Uterus (tissue), 4 donors: ENCODE measurements at places on chromosomes 3 and 15. TPM values are rescaled to one million over a fixed set of nuclear protein-coding genes. Genes with fewer than 3 reads are reported as not detected.
A peak's percentile ranks its signal among the peaks of the same experiment; 100 is the strongest.

DNA sequence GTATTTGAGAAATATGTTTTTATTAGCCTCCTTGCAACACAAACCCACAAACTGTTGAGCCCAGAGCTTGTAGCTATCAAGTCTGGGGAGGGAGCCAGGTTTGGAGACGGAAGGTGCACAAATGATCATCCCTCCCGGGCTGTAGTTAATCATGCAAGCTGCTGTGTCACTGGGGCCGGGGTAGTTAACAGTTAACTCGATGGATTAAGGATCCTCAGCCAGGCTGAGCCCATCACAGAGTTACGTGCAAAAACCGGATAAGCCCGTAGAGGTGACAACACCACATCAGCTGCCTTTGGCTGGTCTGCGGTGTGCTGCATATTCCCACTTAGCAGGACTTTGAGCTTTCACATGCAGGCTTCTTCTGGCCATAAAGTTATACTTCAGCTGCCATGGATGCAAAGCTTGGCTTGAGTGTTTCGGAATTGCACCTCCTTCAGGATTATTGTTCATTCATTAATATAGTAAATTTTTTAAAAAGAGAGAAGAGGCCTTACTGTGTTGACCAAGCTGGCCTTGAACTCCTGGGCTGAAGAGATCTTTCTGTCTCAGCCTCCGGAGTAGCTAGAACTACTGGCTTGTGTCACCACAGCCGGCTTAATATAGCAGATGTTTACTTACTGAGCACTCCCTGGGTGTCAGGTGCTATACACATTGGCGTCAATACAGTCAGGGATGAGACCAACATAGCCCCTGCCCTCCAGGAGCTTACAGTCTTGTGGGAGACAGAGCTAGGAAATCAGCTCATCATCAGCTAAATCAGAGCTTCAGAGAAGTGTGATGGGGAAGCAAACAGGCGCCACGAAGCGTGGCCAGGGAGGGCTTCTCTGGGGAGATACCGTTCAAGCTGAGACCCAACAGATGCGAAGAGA lies 226.8 kb upstream of the BHLHE40 start:
- no peaks in the 10 kb centered on the region for H3K36me3 ChIP-seq
- H3K27me3 ChIP-seq = no peaks in the 10 kb centered on the region
- H3K4me1 ChIP-seq = peaks cover 10% of the 10 kb centered on the region

- H3K36me3 ChIP-seq = no peaks in the 10 kb centered on the region
- no peaks in the 10 kb centered on the region for H3K27me3 ChIP-seq
Observed at GRCh38 chr15:50250760-50251394, 14.6 kb downstream of the HDC start.

GRCh38 chr15:59966262-59966661 lies 37.8 kb upstream of the FOXB1 start:
- H3K4me3 ChIP-seq = no peak overlapping the region
- no peaks in the 10 kb centered on the region for H3K36me3 ChIP-seq
- DNase-seq = no peak
- no peaks in the 10 kb centered on the region for H3K27me3 ChIP-seq

DNA sequence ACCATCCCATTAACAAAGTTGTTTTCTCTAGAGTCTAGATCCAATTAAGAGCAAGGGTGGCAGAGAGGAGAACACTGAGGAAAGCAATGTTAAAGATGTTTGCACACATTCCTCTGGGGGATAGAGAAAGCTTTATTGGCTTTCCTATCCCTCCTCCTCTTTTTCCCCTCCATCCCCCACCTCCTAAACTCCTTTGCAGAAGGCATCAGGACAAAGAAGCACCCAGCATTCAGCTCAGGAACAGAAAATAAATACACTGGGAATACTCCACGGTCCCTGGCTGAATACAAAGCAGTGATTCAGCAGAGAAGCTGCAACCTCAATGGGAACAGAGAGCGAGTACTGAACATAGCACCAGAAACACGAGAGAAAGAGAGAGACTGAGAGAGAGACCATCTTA lies 21.9 kb downstream of the LSAMP start:
- no peak overlapping the region for H3K4me3 ChIP-seq
- no peak overlapping the region for H3K27ac ChIP-seq
- H3K36me3 ChIP-seq = no peaks in the 10 kb centered on the region

DNA sequence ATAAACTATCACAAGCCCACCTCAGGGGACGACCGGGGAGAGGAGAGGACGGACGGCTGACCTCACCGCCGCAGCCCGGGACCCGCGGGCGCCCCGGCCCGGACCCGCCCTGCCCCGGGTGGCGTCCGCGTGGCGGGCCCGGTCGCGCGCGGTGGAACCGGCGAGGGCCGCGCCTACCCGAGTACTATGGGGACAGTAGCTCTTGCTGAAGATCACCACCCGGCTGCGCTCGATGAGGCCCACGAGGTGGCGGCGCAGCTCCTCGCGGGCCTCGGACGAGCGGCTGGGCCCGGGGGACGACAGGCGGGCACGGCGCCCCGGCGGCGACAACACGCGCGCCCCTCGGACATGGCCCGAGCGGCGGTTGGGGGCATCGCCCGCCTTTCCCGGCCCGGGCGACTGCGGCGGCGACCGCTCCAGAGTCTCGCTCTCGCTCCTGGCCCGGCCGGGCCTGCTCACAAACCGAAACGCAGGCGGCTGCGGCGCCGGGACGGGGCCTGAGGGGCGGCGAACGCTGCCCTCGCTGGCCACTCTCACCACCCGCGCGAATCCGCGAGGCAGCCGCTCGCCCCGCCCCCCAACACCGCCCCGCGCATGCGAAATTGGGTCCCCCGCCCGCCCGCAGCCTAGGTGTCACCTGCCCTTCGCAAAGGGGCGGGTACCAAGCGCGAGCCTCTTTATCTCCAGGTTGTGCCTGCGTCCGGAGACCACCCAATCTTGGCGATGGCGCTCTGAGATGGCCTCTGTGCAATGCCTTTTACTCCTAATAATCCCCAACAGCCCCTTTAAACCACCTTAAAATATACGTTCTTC lies at the start of gene TXNRD3:
Gene TXNRD3, minus strand, starts transcription at position 554 of the 813 bp plus-strand sequence.
- peak within 1 kb of the TSS; percentile 83 for H3K4me3 ChIP-seq
- peak; percentile 81 for DNase-seq
- no peaks in the 10 kb centered on the region for H3K27me3 ChIP-seq

DNA sequence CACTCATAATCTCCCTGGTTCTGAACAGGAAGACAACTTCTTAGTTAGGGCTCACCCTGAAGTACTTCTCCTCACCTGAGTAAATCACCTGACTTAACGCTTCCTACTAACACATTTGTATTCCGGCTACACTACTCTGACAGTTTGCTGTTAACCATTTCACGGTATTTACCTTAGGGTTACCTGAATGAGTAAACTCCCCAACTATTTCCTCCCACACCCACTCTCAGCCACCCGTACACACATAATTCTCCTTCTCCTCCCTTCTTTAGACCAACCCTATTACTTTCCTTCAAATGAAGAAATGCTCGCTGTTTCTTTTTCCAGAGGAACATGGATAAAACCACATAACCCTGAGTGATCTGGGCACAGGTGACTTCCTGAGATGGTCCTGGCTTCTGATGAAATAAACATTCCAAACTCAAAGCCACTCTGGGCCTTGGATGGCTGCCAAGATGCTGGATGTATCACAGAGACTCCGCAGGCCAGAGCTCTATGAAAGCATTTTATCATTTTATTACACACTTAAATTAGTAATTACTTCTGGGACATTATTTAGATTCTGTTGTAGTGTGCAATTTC lies 183.6 kb upstream of the ATP11B start:
- no peak for DNase-seq
- H3K4me1 ChIP-seq = no peaks in the 10 kb centered on the region
- H3K36me3 ChIP-seq = no peaks in the 10 kb centered on the region

DNA sequence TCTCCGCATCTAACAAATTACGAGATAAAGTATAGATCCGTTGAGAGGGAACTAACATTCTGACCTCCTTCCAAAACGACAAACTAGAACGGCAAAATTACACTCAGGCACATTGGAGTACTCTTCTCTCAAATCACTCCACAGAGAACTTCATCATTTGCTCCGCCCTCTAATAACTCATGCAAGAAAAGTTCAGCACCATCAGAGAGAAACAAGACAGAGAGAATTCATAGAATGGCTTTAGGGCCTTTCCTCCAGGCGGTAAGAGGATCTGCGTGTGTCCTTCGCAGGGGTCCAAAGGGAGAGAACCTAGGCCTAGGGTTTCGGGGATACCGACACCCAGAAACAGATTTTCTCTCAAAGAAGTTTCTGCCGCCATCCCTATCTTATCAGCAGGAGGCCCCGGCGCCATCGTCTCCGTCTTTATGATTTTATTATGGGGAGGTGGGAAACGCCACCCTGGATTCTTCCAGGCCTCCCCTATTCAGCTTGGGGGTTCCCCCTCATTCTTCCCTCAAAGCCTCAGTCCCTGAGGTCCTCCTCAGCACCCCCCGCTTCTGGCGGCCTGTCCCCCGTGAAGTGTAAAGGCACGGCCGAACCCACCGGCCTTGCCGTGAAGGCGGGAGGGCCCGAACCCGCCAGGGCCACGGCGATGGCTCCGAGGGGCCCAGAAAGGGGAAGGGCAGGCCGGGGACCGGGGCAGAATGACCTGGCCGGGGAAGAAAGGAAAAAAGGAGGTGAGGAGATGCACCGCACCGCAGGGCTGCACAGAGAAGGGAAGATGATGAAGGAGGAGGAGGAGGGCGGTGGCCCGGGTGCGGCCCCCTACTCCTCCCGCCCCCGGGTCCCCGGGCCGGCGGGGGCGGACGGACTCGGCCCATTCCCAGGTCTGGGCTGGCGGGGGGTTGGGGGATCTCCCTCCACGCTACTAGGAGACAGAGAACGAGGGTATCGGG lies 768 bp downstream of the UBXN7 start:
- H3K4me1 ChIP-seq = no peaks in the 10 kb centered on the region
- H3K27me3 ChIP-seq = no peaks in the 10 kb centered on the region
- H3K27ac ChIP-seq = peak overlapping the region; percentile 99
- H3K4me3 ChIP-seq = peak overlapping the region; percentile 100

DNA sequence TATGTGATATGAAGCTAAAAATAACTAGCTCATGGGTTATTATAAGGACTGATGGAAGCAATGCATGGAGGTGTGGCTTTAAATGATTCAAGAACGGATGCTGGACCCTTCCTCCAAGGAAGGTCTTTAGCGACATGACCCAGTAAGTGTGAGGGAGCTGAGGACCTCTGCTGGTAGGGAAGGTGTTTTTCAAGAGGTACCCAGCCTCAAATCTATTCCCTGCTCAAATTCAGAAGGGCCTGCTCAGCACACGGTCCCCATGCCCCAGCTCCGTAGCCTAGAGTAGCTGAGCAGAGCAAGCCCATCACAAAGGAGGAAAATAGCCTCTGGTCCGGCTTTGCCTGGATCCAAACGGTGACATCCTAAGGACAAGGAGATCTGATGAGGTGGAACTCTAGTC lies 266.2 kb upstream of the IGF1R start:
- no peaks in the 10 kb centered on the region for H3K27me3 ChIP-seq
- no peaks in the 10 kb centered on the region for H3K36me3 ChIP-seq
- no peak for DNase-seq

DNA sequence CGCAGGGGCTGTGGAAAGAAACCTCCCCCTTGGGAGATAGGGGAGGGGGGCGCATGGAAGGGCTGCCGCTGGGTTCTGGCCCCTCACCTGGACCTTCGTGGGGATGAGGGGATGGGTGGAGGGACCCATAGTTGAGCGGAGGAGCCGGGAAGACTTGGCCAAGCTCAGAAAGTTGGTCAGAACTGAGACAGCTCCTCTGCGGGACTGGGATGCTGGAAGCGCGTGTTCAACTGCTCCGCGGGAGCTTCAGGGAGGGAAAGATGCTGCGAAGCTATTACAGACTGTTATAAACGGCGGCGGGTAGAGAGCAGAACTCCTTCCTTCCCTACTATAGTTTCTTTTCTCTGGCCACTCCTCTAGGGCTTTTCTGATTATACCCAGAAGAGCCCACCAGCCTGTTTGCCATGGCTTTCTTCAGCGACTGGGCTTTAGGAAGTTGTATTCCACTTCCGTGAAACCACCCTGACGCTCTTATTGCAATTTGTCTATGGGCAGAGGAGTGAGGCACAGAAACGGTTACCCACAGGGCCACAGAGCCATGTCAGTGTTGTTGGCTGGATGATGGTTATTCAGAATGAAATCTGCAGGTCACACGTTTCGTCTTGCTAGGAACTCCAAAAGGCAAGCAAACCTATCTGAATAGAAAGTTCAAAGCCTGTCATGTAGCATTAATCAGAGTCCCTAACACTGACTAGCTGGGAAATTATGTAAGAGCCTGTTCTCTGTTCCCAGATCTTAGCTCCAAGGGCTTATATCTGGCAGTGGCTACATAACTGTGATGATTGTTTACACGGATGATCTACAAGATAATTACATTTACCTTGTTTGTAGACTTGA lies 1.1 kb downstream of the SYNPR start:
- no peaks in the 10 kb centered on the region for H3K4me1 ChIP-seq
- no peak for DNase-seq
- no peak overlapping the region for H3K4me3 ChIP-seq
- H3K27me3 ChIP-seq = peaks cover 15% of the 10 kb centered on the region

DNAH12 gene
- 0.77 TPM for total RNA-seq

FBXO45 gene
- total RNA-seq = 25.2 TPM

TRPM1 gene
- not detected for total RNA-seq

SLC35G2 gene
- 13.2 TPM for total RNA-seq
